Kidney tubule cell (primary cell): ENCODE measurements at places on chromosomes 4 and X.
A peak's percentile ranks its signal among the peaks of the same experiment; 100 is the strongest.

DNA sequence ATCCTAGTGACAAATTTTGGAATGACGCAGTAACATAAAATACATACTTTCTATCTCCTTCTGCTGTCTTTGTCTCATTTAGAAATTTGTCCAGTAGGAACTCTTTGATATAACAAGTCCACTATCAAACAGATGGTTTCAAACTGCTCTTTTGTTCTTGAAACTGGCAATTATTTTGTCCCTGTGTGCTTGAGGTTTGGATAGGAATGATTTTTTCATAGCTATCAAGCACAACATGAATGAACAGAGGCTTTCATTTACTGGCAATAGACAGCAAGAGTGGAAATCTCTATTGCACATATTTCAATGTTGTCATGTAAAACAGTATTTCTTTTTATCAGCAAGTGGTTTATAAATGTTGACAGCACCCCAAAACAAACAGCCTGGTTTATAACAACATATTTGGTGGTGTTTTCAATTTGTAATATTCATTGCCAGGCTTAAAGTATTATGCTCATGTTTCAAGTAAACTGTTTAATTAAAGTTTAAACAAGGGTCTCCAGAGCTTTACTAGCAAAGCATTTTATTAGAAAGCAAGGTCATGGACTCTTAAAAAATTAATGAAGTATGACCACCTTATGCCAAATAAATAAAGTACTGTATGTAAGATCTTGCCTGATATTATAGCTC is 60.0 kb downstream of the TIGD2 start:
- no peak for DNase-seq

GRCh38 chr4:27835851-27836250 is 975.2 kb downstream of the STIM2 start:
- no peak for DNase-seq

GRCh38 chr4:104795264-104795939 is 300.7 kb upstream of the CXXC4 start:
- no peak for DNase-seq

GRCh38 chr4:136036744-136037143 is 1495.5 kb downstream of the PCDH18 start:
- DNase-seq, result peak; percentile 63

DNA sequence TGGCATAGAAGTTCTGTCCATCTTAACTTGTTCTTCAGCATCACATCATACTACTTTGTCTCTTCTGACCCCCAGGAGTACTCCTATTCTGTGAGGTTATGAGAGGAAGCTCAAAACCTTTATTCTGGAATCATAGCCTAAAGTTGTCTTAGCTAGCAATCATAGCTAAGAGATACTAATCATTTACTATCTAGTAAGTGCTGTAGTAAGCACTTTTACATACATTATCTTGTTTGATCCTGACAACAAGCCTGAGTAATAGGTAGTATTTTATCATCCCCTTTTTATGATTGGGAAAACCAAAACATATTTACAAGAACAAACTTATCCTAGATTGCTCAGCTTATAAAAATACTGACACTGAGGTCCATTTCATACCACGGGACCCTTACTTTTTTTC is 14.3 kb upstream of the LHFPL1 start:
- DNase-seq, result no peak

DNA sequence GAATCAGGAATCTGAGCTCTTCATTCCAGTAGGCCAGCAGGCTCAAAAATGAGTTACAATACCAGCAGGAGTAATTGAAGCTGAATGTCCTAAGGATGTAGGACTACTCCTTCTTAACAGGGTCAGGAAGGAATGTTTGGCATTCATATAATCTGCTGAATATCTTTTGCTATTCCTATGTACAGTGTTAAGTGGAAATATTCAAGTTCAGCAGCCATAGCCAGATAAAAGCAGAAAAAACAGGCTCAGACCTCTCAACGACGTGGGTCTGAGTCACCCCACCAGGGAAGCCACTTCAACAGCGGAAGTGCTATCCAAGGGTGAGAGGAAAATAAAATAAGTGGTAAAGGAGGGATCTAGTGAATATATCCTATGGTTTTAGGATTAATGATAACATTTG is 577.0 kb downstream of the SPOCK3 start:
- DNase-seq, result no peak

- DNase-seq, result peak; percentile 45
Measured at GRCh38 chr4:37890801-37891259, at the start of gene TBC1D1. TSS of gene TBC1D1 (plus strand) at chr4:37891084. CDS start at chr4:37902096, 11,012 bp downstream.

DNA sequence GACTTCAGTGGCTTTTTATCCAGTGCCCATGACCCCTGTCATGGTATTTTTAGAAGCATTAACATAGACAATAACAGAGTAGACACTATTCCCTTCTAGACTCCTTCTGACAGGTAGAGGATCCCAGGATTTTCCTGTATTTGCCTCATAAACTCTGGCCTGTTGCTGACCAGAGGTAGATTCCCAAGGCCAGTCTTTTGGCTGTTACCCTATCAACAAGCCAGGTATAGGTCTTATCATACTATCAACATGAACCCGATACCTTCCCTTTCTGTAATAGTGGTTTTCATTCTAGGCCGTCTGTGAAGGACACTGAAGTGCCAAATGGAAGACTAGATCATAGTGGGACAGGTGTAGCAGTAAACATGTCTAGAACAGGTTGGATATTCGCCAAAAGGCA is 76.2 kb upstream of the CHRDL1 start:
- DNase-seq, result no peak

DNA sequence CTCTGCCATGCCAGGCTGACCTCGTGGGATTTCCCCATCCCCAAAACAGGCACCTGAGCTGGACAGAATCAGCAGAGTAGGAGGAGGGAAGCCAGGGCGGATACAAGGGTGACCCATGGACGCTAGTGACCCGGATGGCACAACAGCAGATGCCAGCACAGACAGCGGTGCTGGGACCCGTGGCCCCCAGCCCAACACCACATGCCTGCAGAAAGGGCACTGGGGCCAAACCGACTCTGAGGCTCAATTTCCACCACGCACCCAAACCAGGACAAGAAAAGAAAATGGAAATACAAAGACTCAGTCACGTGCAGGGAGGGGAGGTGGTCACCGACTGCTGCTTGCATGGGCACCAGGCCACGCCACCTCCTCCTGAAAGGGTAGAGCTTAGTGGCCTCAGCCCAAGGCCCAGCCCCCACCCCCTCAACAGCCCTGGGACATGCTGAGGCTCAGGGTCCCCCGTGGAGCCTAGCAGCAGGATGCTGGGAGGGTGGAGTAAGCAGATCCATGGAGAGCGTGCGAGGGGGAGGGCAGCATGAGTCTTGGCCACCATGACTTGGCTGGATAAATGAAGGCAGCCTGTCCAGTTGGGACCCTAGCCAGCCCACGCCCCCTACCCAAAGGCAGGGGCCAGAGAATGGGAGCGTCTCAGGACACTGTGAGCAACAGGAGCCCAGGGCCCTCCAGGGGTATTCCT is 47.7 kb downstream of the C4orf50 start:
- no peak for DNase-seq

DNA sequence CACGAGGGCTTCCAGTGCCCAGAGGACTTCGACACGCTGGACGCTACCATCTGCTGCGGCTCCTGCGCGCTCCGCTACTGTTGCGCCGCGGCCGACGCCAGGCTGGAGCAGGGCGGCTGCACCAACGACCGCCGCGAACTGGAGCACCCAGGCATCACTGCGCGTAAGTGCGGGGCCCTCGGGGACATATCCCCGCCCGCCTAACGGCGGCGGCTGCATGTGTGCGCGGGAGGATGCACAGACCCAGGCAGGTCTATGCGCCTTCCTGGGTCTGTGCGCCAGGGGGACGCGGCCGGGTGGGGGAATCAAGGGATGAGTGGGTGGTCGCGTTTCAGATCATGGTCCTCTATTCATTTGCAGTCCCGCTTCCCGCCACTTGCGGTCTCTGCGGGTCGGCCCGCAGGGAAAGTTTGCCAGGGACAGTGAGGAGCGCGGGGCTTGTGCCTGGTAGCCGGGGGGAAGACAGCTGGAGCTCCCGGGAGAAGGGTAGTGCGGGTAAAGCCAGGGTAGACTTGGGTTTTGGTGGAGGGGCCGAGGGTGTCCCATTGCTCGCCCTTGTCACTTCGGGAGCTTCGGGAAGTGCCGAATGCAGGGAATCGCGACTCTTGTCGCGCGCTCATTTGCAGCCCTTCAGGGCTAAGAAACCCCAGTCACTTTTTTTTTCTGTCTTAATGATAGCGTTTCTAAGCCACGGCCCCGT is 1.0 kb downstream of the SHISA3 start:
- no peak for DNase-seq
